Spinal cord (tissue), 10 donors: ENCODE measurements at places on chromosomes 13 and 19.
A peak's percentile ranks its signal among the peaks of the same experiment; 100 is the strongest.

DNA sequence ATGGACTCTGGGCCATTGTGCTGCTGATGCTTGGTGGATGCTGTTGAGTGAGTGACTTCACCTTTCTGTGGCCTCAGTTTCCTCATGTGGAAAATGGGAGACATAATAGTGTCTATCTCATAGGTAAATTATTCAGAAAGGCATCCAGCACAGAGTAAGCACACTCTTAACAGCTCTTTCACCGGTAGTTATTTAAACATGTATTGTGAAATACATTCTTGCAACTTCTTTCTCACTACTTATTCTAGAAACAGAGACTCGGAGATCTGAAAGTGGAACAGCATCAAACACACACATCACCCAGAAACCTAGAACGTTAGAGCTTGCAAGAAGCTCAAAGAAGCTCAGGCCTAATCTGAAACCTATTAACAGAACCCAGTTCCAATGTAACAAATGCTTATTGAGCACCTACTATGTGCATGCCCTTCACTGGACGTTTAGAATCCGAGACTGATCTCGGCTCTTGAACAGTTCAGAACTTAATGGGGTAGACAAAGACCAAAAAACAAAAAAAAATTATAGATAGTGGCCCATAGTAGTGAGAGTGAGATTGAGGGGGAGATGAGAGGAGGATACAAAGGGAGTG is 4.1 kb downstream of the ZSWIM9 start:
- DNase-seq, result no peak

DNA sequence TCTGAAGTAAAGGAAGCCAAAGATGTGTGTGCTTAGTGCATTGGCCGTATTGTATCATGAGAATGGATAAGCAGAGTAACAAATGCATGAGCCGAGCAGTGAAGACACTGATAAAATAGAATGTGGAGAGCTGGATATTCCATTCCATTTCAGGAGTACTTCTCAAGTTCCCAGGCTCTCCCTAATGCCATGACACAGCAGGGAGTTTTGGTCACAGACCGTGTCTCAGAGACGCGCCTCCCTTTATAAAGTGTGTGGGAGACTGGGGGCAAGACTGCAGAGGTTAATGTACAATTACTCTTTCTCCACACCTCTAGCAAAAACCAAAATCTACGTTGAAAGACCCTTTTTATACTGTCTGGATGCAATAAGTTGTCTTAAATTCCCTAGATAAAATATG is 575.6 kb downstream of the EFNB2 start:
- DNase-seq, result no peak

DNA sequence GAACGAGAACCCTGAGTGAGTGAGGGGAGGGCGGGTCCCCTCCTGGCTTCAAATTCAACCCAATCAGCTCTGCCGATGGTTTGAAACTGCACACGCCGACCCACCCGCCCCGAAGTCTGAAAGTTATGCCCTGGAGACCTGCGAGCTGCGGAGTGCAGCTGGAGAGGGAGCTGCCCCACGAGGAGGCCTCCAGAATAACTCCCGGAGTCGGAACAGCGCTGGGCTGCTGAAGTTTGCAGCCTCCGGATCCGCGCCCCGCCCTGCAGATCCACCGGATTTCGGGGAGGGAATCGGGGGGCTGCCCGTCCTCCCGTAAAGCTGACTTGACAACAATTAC is 7.0 kb downstream of the POU4F1 start:
- no peak for DNase-seq

DNA sequence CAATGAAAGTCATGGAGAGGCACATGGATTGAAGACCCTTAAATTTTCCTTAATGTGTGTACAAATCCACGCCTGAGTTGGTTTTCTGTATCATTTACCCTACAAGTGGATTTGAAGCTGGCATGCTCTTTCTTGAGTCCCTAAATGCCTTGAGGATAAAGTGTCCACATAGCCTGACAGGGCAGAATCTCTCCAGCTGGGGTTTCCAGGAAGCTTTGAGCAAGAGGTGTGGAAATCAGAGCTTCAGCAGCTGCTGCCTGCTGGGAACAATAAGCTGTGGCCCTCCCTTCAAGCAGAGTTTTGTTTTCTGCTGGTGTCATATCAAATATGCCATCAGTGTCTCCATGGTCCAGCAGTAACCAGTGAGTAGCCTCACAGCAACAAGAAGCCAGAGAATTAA is 120.3 kb upstream of the SERTM1 start:
- no peak for DNase-seq

GRCh38 chr13:36913463-36913862 is 6.6 kb downstream of the SMAD9 start:
- DNase-seq, result no peak

DNA sequence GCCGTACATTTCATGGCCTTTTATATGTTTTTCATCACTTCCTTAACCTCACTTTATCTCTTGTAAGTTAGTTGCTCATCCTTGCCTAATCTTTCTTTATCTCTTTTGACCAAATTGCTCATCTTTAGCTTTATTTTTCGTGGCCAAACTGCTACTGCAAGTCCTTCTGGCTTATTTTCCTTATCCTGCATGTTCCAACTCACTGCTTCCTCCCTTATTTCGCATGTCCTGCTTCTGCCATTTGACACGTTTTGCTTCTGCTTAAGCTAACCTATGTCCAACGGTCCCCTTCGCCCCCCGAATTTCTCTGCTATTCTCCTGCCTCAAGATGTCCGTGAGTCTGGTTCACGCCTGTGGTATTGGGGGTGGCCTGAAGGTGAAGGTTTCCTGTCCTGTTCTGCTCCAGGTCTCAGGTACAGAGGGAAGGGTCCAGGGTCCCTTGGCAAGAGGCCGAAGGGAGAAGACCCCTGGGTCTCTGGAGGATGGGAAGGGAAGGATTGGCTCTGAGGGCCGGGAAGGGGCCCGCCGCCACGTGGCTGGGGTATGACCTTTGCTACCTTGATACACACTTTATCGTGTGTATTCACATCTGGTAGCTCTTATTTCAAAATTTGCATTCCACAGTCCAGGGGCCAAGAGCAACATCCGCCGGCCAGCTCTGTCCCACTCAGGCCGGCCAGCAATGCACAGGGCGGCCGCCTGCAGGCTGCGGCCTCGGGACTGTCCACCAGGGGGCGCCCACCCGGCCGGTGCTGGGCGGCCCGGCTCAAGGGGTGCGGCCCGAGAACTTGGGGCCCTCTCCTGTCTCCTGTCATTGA is 2.9 kb upstream of the C19orf85 start:
- peak; percentile 59 for DNase-seq

GRCh38 chr13:46656786-46657185 is 103.8 kb downstream of the LRCH1 start:
- no peak for DNase-seq

- no peak for DNase-seq
These were observed 176.6 kb upstream of the ARGLU1 start for GRCh38 chr13:106744516-106744915.

DNA sequence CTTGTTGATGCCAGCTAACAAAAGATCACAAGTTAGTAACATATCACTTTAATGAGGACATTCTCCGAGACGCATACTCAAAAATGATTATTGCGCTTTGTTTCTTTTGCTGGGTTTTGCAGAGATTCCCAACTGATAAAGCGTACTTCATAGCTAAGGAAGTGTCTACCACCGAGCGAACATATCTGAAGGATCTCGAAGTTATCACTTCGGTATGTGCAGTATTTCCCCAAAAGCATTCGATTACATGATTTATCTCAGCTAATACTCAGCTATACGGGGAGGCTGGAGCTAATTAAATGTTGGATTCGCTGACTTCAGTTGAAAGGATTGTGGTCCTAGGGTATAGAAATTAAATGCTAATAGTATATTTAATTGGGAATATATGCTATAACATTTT is 166.3 kb downstream of the STK24 start:
- no peak for DNase-seq

DNA sequence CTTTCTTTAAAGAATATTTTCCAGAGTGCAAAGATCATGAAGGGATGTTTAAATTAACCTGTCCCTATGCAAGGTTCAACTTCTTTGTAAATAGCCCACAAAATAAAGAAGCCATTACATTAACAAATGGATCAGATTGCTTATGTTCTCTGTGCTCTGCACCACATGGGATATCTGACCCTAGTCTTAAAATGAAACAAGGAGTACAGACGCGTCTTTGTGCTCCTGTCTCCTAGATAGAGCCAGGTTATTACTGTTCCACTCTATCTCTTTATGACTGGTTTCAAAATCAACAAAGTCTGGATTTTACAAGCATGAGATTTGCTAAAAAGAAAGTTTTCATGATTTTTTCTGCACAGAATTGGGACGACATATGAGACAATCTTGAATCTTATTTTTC is 339.4 kb downstream of the KLF12 start:
- DNase-seq, result no peak

GRCh38 chr13:48879432-48879831 is 96.3 kb upstream of the FNDC3A start:
- DNase-seq, result no peak

GRCh38 chr13:56700324-56700723 is 440.4 kb upstream of the PRR20A start:
- DNase-seq, result no peak

DNA sequence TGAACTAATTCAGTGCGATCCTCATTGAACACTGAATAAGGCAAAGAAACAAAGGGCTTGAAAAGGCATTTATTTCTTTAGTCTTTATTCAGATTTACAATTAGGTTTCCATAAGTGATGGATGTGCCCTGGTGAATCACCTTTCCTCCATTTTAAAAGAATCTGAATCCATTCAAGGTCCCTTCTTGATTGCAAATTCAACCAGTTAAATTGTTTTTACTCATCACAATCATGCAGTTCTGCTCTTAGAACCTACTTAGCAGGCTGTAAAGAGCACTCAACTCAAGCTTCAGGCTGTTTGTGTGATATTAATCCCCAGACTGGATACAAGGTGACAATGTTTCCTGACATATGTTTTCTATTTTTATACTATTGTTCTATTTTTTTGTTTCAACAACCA is 321.0 kb downstream of the TBC1D4 start:
- no peak for DNase-seq

GRCh38 chr13:113258321-113259054 is 38.6 kb upstream of the LAMP1 start:
- DNase-seq, result no peak

DNA sequence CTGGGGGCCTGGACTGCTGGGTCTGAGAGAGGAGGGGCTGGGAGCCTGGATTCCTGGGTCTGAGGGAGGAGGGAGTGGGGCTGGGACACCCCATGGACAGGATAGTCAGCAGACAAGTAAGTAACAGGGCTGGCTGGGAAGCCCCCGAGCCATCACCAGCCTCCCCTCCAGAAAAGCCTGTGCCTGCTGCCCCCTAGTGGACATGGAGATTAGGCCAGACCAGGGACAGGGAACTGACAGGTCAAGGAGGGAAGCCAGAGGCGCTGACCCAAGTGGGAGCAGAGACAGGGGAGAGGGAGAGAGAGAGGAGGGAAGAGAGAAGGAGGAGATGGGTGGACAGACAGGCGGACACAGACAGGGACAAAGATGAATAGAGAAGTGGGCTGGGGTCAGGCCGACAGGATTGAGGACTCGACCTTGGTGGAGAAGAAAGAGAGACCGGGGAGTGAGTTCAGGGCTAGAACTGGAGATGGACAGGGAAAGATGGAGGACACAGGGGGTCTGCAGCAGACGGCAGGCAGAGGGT is 6.7 kb upstream of the ERFL start:
- DNase-seq, result no peak

DNA sequence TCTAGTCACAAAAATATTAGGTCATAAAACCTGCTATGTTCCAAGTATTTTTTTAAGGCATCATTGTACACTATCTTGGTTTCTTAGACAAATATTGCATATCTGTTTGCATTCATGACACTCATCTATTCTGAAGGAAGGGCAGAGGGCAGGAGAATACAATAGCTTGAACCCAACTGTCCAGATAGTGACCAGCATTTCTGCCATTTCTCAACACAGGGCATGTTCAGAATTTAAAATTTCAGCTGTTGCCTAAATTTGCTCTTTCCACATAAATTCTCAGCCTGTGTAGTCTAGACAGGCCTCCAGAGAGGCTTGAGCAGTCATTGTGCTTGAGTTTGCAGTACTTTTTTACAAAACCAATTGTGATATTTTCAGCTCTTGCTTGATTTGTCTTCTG is 119.5 kb downstream of the ZAR1L start:
- DNase-seq, result no peak

DNA sequence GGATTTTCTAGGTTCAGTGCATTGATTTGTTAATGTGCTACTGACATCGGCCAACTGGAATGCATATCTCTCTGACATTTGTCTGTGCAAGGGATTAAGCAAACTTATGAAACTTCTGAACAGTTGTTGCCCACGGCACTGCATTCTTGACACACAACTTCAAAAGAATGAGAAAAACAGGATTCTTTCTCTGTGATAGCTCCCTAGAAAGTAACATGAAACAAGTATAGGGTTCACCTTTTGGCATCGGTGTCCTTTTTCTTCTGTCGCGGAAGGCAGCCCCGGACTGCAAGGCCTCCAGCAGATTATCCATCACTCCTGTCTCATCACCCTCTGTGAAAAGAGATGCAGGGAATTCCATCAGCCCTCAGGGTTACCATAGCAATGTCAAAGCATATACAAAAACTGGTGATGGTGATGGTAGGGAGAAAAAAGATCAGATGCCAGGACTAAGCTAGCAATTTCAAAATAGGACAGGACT is 389.2 kb downstream of the DIAPH3 start:
- DNase-seq, result peak; percentile 48

DNA sequence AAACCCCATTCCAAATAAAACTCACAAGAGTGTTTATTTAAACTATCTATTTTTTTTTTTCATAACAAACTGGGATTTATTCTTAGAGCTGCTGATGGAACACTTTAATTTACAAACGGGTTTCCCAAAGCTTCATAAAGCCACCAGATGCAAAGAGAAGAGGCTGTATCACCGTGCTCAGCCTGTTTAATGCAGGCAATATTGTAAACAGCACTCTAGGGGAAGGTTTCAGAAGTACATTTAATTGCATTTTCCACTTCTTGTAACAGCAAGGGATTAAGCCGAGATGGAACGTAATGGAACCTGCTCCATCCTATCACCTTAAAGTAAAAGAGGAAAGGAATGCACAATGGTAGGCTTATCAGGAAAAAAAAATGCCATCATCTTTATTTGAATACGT is 550.6 kb upstream of the ARGLU1 start:
- DNase-seq, result no peak

GRCh38 chr19:15737722-15738121 is at the start of gene OR10H3:
OR10H3 (plus strand) TSS chr19:15737985; CDS start chr19:15741393, 3,408 bp downstream.
- no peak for DNase-seq

DNA sequence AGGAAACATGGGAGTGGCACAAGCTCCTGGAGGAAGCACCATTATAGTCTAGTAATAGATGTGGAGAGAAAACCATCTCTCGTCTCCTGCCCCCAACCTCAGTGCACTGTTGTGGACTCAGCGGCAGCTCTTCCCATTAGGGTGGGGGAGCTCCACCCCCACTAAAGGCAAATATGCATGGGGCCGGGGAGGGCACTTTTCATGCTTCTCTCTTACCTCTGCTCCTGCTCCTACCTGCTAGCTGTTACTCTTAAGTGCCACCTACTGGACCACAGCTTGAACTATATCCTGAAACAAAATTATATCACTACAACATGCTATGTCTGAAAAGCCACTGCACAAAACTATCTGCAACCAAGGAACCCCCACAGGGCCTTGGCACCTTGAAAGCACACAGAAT is 112.6 kb upstream of the DACH1 start:
- no peak for DNase-seq
